ENCODE measurements at places on chromosomes 1 and 21. TPM values are rescaled to one million over a fixed set of nuclear protein-coding genes. Genes with fewer than 3 reads are reported as not detected.

The SPRR2A gene
- not detected for total RNA-seq

The GJC2 gene
- total RNA-seq = 2.6 TPM

The OPN3 gene
- 3.6 TPM for total RNA-seq

The KIF21B gene
- 73.4 TPM for total RNA-seq

The CCDC24 gene
- total RNA-seq = 1.6 TPM

The IL6R gene
- 85.6 TPM for total RNA-seq

The AUNIP gene
- 6.8 TPM for total RNA-seq

- no peak for DNase-seq
Measured at GRCh38 chr1:24749886-24750285, 4.6 kb downstream of the CLIC4 start.

GRCh38 chr1:87392248-87393192 lies 63.8 kb downstream of the LMO4 start:
- no peak for DNase-seq

GRCh38 chr1:163290025-163290640 lies 31.6 kb upstream of the NUF2 start:
- no peak for DNase-seq

DNA sequence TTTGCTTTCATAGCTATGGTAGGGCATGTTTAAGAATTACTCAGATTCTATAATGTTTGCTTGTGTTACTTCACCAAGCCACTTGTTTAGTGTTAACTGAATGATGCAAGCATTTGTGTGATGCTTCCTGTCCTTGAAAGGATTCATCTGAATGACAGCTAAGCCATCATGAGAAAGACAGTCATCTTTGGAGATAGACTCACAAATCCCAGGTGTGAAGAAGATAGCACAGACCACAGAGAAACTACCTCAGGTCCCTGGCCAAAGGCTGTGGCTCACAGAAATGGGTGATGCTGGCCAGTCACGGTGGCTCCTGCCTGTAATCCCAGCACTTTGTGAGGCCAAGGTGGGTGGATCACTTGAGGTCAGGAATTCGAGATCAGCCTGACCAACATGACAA lies 321.4 kb downstream of the DPYD start:
- no peak for DNase-seq

GRCh38 chr1:43049481-43049880 lies 90.8 kb upstream of the SLC2A1 start:
- no peak for DNase-seq

DNA sequence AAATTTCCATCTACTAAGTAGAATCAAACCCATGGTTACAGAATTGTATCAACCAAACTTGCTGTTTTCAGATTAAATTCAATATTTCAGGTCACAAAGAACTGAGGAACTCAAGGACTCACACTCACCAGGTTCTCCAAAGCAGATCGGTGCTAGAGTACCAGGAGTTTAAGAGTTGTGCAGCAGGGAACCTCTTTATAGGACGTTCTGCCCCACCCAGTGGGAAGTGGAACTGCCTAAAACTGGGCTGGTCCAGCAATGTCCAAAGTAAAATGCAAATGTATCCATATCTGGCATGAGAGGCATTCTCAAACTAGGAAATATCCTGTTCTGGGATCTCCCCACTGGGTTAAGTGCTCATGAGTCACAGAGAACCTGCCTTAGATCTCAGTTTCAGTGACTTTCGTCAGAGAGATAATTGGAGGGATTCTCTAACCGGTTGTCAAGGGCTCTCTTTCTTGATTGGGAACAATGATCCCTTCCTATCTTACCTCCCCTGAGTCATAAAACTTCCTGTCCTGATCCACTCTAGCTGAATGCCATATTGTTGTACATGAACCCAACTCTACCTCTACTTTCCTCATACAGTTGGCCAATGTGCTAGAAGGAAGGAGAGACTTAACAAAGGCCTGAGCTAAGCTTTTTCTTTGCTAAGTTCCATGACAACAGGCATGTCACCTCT lies at the start of gene SPRR2D:
Gene SPRR2D (minus strand): TSS at position 171 of the 682 bp plus-strand sequence. CDS start 774 bp downstream, outside the sequence.
- DNase-seq = no peak

DNA sequence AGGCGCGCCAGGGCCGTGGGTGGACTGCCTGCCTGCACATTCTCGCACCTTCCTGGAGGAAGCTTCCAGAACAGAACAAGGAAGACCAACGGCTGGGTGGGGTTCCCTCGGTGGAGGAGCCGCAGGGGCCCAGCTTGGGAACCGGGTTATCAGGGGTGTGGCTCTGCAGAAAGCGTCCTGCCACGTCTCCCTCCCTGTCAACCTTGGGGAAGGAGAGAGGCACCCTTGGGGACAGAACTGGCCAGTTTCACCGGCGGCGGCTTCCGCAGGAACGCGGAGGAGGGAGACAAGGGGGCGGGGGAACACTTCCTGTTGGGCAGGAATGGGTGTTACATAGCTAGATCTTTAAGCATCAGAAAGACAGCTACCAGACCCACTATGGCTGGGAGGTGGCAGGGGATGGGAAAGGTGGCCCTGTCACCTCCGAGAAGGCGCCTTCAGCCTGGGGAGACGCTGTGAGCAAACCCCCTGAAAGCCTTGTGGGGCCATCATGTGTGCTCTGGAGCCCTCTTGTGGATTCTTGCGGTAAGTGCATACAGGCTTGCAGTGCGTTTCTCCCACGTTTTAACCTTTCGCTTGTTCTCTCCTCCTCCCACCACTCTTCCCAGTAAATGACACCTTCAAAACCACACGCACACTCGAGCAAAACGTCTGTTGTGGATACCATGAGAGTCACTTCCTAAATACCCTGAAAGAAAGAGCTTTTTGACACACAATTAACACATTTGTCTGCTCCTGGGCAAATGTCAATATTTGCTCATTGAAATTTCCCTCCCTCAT lies 3.8 kb upstream of the PLEKHA6 start:
- peak; percentile 71 for DNase-seq

DNA sequence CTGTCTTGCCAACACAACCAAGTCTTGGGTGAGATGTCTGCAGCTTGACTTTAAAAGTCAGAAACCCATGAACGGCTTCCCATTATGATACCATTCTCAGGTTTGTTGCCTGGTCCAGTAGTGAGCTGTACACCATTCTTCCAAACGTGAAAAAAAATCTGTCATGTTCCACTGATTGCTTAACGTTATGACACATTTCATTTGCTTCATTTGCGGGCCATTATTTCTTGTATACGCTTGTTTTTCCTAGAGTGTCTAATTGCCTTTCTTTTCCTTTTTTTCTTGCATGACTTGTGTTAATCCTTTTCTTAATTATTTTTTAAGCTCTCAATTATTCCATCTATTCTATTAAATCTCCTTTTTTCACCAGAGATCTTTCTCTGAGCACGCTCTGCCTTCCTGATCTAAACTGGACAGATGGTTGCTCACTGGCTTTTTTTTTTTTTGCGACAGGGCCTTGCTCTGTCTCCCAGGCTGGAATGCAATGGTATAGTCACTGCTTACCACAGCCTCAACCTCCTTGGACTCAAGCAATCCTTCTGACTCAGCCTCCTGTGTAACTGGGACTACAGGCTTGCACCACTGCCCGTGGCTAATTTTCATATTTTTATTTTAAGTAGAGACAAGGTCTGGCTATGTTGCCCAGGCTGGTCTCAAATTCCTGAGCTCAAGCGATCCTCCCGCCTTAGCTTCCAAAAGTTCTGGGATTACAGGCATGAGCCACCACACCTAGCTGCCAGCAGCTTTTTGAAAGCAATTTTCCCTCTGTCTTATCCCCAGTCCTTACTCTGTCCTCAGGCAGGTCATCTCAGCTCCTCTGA lies 31.7 kb upstream of the CAMTA1 start:
- no peak for DNase-seq

GRCh38 chr1:182338806-182339370 lies 52.7 kb downstream of the GLUL start:
- DNase-seq = no peak

- DNase-seq = no peak
Measured at GRCh38 chr1:63713627-63714481, 60.0 kb upstream of the ROR1 start.

DNA sequence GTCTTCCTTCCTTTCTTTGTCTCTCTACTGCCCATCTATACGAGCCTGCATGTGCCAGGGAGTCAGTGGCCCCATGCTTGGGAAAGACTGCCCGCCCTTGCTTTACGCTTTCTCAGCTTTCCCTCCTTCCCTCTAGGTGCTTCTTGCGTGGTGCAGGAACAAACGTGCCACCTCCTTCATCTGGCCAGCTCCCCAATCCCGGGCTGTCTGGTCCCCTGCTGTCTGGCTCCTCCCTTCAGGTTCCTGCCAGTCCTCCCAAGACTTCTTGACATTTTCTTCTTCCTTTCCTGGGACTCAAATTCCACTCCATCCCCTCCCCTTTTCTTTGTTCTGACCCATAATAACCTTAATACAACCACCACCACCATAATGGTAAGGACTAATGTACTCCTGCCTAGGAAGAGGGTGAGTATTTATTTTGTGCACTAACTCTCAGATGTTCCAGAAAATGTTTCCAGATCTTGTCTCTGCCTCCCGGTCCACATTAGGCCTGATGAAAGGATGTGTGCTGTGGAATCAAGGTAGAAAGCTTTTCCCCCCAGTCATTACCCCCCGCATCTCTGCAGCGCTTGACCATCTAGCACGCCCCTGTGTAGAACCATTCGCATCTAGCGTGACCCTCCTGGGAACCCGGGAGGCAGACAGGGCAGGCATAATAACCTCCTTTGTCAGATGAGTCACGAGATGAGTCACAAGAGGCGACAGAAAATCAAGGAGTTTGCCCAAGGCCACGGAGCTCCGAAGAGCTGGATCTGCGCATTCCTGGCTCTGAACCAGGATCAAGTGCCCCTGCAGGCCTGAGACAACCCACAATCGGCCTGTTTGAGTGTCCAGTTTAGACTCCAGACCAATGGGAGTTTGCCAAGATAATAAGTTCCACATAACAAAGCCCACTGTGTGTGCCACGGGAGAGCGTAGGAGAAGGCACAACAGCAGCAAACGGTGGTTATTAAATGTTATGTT lies 60.1 kb upstream of the NEK2 start:
- no peak for DNase-seq

- no peak for DNase-seq
Measured at GRCh38 chr1:179053486-179053885, 27.8 kb downstream of the FAM20B start.
